ENCODE measurements at places on chromosomes 11 and 22. TPM values are rescaled to one million over a fixed set of nuclear protein-coding genes. Genes with fewer than 3 reads are reported as not detected.
A peak's percentile ranks its signal among the peaks of the same experiment; 100 is the strongest.

DNA sequence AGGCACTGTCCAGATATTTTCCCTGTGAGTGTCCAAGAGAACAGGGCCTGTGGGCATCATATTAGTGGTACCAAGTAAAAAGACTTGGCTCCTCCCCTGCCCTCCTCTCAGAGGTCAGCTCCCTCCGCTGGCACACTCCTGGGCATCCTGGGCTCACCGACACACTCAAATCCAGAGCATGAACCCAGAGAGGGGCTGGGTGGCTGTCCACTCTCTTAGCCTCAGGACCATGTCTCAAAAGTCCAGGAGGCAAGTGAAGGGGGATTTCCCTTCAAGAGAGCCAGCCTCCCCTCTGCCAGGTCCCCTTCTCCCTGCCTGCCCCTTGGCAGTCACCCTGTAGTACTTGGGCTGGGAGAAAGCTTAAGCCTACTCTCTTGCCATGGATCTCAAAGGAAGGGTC is 10.3 kb downstream of the BCL9L start:
- no peak for DNase-seq
- H3K27me3 ChIP-seq = no peaks in the 10 kb centered on the region
- H3K4me1 ChIP-seq = peaks cover 87% of the 10 kb centered on the region

GRCh38 chr11:103091801-103092524 is at the start of gene DCUN1D5:
Gene DCUN1D5, minus strand, starts transcription at chr11:103092160. Its CDS starts 288 bp downstream, at chr11:103091872.
- H3K4me1 ChIP-seq = peaks cover 22% of the 10 kb centered on the region
- H3K27ac ChIP-seq = peak within 1 kb of the TSS; percentile 81
- H3K36me3 ChIP-seq = peaks cover 13% of the 10 kb centered on the region

- peaks cover 18% of the 10 kb centered on the region for H3K36me3 ChIP-seq
- no peak overlapping the region for H3K4me3 ChIP-seq
- H3K27ac ChIP-seq = no peak overlapping the region
Observed at GRCh38 chr11:44138980-44139379, 43.5 kb downstream of the EXT2 start.

DNA sequence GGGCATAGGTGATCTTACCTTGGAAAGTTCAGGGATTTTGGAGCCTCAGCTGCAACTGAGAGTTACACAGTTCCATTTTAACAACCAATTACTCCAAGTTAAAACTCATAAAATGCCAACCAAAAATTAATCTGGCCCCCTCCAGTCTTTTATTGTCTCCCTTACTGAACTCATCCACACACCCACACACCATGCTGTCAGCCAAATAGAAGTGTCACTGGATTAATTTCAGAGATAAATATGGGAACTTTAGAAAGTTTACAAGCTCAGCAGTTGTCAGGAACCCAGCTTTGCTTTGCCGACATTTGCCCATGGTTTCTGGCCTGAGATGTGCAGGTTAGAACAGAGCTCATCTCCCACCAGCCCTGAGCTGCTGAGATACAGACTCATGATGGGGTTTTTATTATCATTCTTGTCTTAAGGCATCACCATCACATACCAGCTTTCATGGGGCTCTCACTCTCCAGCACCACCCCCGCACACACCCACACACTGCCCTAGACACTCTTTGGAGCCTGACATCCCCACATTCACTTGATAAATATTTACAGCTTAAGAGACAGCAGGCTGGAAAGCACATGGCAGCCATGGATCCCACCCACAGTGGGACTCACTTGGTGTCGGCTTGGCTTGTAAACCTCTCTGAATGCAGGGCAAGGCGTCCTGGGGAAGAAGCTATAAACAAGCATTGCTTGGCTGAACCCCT is 23.7 kb upstream of the CTR9 start:
- peaks cover 22% of the 10 kb centered on the region for H3K4me1 ChIP-seq
- H3K27me3 ChIP-seq = peaks cover 6% of the 10 kb centered on the region
- H3K4me3 ChIP-seq = no peak overlapping the region
- no peak for DNase-seq

- DNase-seq = peak; percentile 41
- peaks cover 62% of the 10 kb centered on the region for H3K4me1 ChIP-seq
- no peaks in the 10 kb centered on the region for H3K36me3 ChIP-seq
- no peaks in the 10 kb centered on the region for H3K27me3 ChIP-seq
- no peak overlapping the region for H3K27ac ChIP-seq
Observed at GRCh38 chr11:12362857-12363256, 14.5 kb upstream of the PARVA start.

Gene ARHGAP42
- not detected for total RNA-seq

GRCh38 chr11:64799623-64800302 is 3.3 kb downstream of the MAP4K2 start:
- H3K27me3 ChIP-seq = no peaks in the 10 kb centered on the region
- no peak overlapping the region for H3K4me3 ChIP-seq
- no peak for DNase-seq
- H3K36me3 ChIP-seq = peaks cover 10% of the 10 kb centered on the region
- peak overlapping the region; percentile 39 for H3K27ac ChIP-seq

Gene SOX6
- not detected for total RNA-seq

Gene OR52N4
- 0.99 TPM for total RNA-seq

Gene SUSD2
- 0.21 TPM for total RNA-seq

DNA sequence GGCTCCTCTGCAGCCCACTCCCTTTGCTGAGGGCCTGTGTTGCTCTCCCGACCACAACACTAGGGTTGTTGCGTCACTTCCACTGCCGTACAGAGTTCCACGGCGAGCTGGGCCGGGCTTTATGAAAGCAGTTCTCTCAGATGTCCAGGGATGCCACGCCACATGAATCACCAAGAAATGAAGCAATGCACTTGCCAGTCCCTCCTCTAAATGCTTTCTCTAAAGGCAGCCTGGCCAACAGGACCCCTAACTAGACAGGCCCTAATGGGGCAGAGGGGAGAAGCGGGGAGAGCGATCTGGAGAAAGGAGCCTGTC is 188.7 kb downstream of the CTTN start:
- H3K27ac ChIP-seq = no peak overlapping the region
- H3K4me3 ChIP-seq = no peak overlapping the region
- H3K27me3 ChIP-seq = peaks cover 22% of the 10 kb centered on the region
- no peak for DNase-seq
- peaks cover 12% of the 10 kb centered on the region for H3K4me1 ChIP-seq

Data from activated naive CD4-positive, alpha-beta T cell treated with anti-CD3 and anti-CD28 coated beads for 36 hours (primary cell).